ENCODE measurements at places on chromosomes 4 and X.

DNA sequence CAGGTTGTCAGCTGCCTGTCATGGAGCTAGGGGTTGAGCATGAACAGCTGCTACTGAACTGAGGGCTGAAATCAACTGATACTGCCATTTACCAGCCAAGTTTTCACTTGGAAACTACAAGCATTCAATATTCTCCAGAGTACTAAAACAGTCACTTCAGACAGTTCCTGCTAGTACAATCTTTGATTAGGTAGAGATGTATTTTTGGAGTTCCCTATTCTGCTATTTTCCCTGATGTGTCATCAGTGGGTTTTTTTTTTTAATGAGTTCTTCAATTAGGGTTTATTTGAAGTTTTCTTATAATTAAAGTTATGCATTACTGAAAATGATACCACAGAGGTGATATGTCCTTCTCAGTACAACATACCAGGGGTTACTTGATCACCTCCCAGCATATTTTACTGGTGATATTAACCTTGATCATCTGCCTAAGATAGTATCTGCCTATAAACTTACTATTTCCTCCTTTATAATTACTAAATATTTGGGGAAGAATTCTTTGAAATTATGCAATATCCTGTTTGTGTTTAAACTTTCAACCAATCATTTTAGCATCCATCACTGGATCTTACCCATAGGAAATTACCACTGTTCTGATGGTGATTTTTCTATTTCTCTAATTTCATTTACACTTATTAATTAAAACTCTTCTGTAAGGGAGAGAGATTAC, 13.6 kb downstream of the PDCL2 start:
- DNase-seq, result no peak

- no peak for DNase-seq
These were observed 4.3 kb downstream of the ARHGAP4 start for GRCh38 chrX:153921511-153922446.

DNA sequence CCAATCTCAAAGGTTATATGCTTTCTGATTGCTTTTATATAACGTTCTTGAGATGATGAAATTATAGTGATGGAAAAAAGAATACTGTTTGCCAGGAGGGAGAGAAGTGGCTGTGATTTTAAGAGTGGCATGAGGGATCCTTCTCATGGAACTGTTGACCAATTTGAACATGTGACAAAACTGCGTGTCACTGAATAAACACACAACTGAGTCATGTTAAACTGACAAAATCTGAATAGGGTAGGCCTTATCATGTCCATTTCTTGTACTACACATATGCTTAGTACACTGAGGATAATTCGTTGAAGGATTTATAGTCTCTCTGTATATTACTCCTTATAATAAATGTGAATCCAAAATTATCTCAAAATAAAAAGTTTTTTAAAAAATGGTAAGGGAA, 22.2 kb upstream of the HSPA4L start:
- no peak for DNase-seq

DNA sequence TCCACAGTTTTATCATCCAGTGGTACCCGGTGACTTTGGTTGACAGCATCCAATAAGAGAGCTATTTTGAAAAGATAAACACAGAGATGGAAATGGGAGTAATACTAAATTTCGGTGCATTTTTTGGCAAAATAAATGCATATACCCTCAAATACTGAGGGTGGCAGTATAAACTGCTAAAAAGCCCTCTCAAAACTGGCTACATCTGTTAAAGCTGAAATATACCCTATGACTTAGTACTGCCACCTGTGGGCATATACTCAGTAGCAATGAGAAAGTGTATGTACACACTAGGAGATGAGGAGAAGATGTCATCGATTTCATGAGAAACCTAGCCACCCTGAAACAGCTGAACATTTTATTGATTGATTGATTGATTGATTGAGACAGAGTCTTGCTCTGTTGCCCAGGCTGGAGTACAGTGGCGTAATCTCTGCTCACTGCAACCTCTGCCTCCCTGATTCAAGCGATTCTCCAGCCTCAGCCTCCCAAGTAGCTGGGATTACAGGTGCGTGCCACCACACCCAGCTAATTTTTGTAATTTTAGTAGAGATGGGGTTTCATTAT, 12.2 kb upstream of the TMEM128 start:
- DNase-seq, result peak; percentile 57

GRCh38 chr4:155854582-155855226, 11.4 kb downstream of the ASIC5 start:
- no peak for DNase-seq

DNA sequence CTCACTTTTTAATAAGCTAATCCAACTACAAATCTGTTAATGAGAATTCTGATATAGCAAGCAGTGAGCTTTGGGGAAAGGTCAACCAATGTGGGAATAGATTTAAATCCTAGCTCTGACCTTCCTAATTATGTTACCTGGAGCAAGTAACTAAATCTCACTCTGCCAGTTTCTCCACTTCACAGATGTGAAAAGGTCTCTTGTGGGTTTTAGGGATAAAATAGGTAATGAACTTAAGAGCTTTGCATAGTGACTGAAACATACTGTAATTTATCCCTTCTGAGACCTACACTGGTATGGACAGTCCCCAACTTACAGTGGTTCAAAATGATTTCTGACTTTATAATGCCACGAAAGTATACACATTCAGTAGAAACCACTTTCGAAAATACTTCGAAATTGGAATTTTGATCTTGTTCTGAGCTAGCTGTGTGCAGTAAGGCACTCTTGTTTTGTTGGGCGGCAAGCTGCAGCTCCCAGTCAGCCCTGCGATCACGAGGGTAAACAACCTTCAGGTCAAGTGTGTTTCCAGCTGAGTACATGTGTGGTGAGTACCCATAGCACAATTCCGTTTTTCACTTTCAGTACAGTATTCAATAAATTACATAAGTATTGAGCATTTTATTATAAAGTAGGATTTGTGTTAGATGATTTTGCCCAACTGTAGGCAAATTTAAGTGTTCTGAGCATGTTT, 93.7 kb downstream of the ADGRL3 start:
- no peak for DNase-seq

GRCh38 chrX:19855700-19856381, 31.6 kb downstream of the SH3KBP1 start:
- DNase-seq, result no peak

DNA sequence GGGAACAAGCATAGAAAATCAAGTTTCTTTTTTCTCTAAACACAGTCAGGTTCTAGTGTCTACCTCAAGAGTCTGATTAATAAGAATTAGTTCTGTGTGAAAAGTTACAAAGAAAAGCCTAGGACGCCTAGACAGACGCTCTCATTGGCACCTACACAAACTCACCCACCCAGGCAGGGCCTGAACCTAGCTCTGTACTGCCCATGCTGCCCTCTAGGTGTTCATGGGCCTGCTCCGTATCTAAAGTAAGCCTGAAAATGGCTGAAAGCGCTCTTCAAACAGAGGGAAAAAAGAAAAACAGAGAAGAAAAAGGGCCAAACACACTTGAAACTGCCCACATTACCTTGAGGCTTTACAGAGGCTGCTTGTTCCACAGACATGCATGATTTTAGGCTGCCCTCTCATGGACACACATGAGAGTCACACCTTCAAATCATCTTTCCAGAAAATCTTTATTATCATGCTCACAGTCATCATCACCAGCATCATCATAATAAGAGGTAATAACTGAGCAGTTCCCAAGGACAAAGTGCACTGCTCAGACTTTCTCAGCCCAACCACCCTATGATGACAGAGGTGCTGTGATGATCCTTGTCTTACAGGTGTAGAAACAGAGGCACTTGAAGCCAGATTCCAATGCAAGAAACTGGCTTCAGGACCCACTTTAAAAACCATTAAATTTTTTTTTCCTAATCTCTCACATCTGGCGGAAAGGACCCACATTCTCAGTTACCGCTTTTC, 49.6 kb downstream of the MAP7D2 start:
- DNase-seq, result peak; percentile 64

GRCh38 chr4:76699751-76700310, 198.1 kb downstream of the SOWAHB start:
- DNase-seq, result no peak

DNA sequence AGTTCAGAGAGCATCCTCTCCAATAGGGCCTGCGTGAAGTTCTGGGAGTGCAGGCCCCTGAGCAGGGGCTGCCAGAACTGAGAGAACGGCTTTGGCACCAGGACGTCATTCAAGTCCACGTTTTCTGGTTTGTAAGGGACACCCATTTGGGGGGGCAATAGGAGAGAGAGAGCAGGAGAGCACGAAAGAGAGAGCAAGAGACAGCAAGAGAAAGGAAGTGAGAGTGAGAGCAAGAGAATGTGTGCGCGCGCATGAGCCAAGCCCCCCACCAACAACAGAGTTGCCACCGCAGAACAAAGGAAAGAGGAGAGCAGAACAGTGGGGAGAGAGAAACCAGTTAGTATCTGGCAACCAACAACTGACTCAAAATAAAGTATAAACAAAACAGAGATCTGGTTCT, 10.4 kb downstream of the LAS1L start:
- DNase-seq, result no peak

GRCh38 chr4:185405296-185405999, 8.8 kb downstream of the ANKRD37 start:
- DNase-seq, result no peak

DNA sequence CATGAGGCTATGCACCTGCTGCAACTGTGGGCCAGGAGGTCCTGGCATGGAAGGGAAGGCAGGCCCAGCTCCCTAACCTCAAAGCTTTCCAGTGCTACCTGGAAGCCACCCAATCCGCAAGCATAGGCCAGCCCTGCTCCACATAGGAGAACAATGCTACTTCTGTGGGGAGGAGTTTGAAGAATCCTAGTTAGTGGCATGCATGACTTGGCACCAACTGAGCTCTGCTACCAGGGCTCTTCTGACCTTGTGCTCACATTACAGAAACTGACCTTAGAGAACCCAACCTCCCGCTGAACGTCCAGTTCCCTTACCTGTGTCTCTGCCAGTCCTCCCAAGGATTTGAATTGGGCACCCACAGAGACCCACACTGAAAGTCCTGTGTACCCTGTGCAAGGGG, 58.8 kb downstream of the USP46 start:
- DNase-seq, result no peak

GRCh38 chr4:94941706-94942105, 184.0 kb downstream of the BMPR1B start:
- no peak for DNase-seq

GRCh38 chr4:125582302-125582701, 267.5 kb downstream of the FAT4 start:
- DNase-seq, result no peak

- no peak for DNase-seq
These were observed 21.3 kb downstream of the ZNF330 start for GRCh38 chr4:141241986-141242385.

DNA sequence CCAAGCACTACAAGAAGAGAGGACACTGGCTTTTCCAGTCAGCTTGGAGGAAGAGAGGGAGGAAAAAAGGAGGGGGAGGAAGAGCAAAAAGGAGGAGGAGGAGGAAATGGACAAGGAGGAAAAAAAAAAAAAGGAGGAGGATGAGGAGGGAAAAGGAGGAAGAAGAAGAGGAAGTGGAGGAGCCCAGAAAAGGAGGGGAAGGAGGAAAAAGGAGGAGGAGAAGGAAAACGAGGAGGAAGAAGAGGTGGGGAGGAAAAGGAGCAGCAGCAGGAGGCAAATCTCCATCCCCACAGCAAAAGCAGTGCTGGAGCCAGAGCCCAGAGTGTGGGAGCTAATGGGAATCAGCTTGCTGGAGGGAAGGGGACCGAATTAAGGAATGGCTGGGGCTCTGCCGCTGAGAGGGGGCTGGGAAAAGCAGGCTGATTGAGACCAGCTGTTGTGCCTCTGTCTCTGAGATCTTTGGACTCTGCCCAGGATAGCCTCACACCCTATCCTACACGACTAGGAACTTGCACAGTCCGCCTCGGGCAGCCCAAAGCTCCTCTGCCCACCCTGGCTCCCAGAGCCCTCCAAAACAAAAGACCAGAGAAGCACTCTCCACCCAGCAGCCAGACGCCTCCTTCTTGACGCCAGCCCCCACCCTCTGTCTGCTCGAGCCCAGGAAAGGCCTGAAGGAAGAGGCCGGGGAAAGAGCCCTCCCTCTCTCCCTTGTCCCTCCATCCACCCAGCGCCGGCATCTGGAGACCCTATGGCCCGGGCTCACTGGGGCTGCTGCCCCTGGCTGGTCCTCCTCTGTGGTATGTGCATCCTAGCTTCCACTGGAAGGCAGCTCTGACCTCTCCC, at the start of gene XPNPEP2:
XPNPEP2 (plus strand) TSS at position 514 of the 843 bp plus-strand sequence; CDS start at position 749, 235 bp downstream.
- no peak for DNase-seq

GRCh38 chr4:183971929-183972490, 66.9 kb downstream of the STOX2 start:
- DNase-seq, result no peak

Measured in GM13977 (cell line).